ENCODE measurements at places on chromosomes 7 and 10.

- DNase-seq, result no peak
Measured at GRCh38 chr7:107043921-107044346, 571 bp upstream of the PRKAR2B start.

DNA sequence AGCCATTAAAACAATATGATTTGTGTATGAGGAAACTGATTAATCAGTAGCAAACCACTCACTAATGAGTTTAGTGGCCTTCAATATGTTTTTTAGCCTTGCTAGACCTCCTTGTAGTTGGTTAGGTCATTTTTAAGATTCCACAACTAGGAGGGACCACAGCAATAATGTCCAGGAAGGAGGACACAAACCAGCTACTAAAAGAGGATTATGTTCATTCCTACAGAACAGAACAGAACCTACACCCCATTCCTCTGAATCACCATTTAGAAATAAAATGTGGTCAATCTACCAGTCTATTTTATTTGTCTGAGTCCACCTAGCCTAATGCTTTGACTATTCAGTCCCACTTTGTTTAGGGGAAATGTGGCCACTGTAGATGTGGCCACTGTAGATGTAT is 226.3 kb downstream of the GLI3 start:
- peak; percentile 51 for DNase-seq

DNA sequence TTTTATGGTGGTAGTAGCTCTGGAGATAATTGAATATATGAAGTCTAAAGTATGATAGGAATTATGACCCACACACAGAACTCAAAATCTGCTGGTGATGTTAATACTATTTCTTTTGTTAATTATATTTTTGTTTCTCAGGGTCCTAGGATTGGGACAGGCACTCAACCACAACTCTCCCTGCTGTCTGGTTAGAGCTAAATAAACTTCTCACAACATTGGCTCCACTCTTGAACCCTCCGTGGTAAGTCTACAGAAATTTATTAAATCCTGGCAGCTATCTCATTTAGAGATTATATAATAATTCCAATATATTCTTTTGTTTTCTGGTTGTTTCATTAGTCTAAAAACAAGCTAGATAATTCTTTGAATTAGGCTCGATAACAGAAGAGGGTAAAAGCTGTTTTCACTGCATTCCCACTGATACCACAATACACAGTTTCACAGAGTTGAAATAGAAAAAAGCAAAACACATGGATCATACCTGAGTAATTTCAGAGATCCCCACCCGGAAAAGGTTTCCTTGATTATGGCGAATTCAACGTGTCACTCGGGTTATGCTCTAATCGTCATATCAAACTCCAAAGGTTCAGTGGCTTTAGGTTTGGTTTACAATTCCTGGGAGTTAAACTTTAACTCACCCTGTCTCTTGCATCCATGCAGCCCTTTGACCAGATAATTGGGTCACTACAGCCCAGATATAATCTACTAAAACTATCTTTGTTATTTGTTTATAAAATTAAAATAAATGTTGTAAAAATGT is at the start of gene A1CF:
TSS of gene A1CF (minus strand) at position 531 of the 763 bp plus-strand sequence. CDS start 25,687 bp downstream, outside the sequence.
- DNase-seq, result no peak

- DNase-seq, result no peak
Measured at GRCh38 chr7:34357068-34357467, 300.9 kb upstream of the NPSR1 start.

DNA sequence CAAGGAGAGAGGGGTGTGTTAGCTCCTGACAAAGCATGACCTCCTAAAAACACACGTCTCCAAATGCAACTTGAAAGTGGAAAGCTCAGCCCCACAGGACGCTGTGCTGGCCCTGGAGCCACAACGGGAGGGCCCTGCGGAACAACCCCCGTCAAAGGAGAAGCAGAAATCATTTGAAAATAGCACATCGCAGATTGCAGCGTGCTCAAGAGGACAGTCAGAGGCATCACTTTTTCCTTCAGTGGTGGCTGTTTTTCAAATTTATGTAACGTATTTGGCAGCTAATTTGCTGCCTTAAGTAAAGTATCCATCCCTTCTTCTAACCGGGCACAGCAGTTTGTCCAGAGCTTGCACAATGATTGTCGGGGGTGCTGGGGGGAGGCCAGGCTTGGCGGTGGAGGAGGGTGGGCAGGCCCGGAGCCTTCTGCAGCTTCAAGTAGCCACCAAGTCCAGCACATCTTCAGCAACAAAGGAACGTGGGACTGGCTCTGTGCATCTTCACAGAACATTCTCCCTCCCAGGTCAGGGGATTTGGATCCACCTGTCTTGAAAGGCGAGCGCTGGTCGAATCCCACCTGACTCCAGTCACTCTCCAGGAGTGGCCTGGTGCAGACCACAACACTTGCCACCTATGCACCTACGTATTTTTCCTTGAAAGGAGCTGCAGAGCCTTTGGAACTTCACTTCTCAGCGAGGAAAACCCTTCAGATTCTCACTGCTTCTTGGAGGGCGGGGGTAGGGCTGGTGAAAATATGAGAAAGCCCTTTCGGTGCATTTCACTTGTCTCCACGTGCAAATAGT is 346.3 kb downstream of the DNAJB6 start:
- DNase-seq, result no peak

GRCh38 chr7:141072548-141073172 is 1.2 kb upstream of the TMEM178B start:
- DNase-seq, result peak; percentile 75

- peak; percentile 36 for DNase-seq
Measured at GRCh38 chr10:22658745-22659410, 55.5 kb downstream of the PIP4K2A start.

DNA sequence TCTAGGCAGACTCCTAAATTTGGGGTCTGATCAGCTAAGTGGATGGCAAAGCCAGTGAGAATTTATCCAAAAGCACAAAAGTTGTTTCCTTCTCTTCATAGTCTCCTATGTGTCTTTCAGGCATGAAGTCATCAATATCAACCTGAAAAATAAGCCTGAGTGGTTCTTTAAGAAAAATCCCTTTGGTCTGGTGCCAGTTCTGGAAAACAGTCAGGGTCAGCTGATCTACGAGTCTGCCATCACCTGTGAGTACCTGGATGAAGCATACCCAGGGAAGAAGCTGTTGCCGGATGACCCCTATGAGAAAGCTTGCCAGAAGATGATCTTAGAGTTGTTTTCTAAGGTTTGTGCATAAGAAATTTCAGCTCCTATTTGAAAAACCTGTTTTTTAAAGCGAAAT is 4.8 kb downstream of the GSTO1 start:
- DNase-seq, result no peak

GRCh38 chr7:82105463-82105862 is 335.6 kb upstream of the HGF start:
- DNase-seq, result peak; percentile 78

DNA sequence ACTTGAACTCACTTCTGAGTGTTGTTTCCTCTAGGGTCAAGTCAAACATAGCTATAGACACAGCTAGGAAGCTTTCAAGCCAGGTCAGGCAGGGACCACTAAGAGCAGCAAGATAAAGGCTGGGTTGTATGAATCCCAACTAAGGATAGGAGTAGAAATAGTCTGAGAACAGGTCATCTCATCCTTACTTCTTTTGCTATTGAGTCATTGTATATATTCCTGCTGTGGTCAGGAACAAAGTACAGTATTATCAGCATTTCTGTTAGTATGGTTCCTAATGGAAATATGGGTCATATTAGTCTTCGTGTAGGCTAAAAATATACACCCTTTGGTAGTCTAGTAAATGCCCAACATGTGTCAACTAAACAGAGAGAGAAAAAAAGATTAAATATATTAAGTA is 145.3 kb downstream of the BTAF1 start:
- DNase-seq, result peak; percentile 59

GRCh38 chr7:121383235-121383910 is 12.7 kb downstream of the FAM3C start:
- no peak for DNase-seq

GRCh38 chr10:103884681-103885139 is 29.3 kb upstream of the SH3PXD2A start:
- peak; percentile 76 for DNase-seq

GRCh38 chr10:14751014-14751896 is 23.4 kb downstream of the FAM107B start:
- DNase-seq, result no peak

GRCh38 chr7:29350351-29350750 is 155.8 kb downstream of the CHN2 start:
- DNase-seq, result no peak

GRCh38 chr10:86849181-86849894 is 92.9 kb downstream of the BMPR1A start:
- no peak for DNase-seq

GRCh38 chr10:71271662-71272055 is 47.4 kb upstream of the SLC29A3 start:
- DNase-seq, result no peak

DNA sequence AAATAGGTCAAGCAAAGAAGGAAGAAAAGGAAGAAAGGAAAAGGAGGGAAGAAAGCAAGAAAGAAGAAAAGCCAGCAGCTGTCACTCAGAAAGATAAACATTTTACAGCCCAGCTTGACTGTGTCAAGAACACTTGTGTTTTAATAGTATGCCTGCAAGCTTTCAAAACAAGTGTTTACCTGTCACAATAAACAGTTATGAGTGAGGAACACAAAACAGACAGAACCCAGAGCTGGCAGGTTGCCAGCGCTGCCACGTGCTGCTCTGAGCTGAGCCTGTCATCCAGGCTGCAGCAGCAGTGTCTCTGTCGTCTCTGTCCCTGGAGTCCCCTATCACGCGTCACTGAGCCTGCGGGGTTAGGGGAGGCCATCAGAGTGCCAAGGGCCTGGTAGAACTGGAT is 827.6 kb upstream of the AUTS2 start:
- no peak for DNase-seq

GRCh38 chr7:46969303-46970130 is 612.4 kb downstream of the TNS3 start:
- DNase-seq, result peak; percentile 71

DNA sequence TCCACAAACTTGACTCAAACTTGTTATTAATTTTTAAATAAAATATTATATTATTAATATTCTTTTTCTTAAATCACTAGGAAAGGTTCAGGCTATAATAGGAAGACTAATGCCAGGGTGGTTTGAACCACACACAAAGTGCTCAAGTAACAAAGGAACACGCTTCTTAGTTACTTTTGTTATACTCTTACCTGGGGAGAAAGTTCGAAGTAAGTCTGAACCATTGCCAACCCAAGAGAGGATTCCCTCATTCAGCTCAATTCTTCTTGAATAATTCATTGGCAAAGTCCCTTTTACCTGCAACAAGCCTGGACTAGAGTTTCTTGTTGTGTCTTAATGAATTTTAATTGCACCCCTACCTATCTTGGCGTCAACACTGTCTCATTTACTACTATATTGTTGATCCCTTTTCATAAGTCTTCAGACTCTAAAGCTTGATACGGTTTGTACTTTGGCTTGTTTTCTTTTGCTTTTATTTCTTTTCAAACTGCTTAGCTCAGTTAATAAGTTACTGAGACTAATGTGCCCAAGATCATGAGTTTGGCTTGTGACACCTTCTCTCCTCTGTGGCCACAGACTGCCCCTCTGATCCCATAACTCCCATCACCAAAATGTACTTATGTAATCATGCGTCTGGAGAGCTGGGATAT is 10.2 kb upstream of the C10orf67 start:
- no peak for DNase-seq

GRCh38 chr10:76998451-76998850 is 639.2 kb downstream of the KCNMA1 start:
- DNase-seq, result peak; percentile 18

DNA sequence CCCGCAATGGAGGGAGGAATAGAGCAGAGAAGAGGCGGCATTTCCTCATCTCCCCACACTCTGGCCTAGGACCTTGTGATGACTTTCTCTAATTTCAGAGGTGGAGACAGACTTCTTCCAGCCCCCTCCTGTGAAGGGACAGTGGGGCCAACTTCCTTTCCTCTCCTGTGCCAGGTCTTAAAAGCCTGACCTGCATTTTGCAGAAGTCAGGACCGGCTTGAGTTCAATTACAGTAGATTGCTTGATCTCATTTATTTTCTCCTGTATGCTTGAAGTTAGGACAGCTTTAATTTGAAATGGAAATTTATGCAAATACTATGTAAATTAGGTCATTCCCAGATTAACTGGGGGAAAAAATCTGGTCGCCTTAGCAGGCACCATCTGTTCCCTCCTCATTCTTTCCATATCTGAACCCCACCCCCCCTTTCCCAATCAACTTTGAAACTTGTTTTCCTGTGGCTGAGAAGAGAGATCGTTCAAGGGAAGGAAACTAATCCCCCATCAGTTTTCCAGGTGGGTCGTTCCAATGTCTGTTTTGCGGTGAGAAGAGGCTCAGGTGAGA is 57.1 kb downstream of the SYPL1 start:
- no peak for DNase-seq

GRCh38 chr7:114088470-114088940 is 169.7 kb upstream of the PPP1R3A start:
- DNase-seq, result no peak

DNA sequence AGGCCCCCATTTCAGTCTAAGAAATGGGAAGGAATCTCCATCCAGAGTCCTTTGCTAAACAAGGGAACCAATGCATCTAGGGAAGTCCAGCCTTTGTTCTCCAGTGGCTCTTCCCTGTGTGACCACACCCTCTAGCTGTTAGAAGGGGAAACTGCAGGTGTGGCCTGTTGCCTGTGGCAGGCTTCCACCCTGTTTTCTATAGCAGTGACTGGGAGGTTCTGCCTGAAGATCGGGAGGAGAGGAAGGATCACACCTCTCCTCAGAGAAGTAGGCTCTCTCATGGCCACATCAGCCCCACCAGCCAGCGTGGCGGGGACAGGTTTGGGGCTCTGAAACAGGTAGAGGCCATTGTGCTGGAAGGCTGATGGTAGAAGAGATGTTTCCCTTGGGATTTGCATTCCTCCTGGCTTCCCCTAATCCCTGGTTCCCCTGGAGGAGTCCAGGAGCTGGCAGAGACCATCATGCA is 47.7 kb upstream of the TRIM8 start:
- peak; percentile 68 for DNase-seq

GRCh38 chr7:11373546-11374142 is 400.0 kb downstream of the PHF14 start:
- peak; percentile 1 for DNase-seq

DNA sequence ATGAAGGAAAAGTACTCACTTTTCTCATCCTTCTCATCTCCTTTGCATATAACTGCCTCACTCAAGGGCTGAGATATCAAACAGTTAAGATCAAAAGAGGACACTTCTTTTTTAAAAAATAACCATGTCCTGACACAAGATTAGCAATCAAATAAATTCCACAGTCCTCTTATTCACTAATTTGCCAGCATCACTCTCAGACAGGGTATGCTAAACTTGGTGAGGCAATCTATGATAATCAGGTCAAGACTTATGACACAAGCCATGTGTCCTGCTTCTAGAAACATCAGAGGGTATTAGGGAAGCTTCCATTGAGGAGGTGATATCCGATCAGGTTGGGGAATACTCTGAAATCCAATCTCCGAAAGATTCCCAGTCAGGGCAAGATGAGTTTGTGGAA is 10.4 kb downstream of the PANK1 start:
- no peak for DNase-seq

- peak; percentile 43 for DNase-seq
Measured at GRCh38 chr7:604001-604883, 84.6 kb upstream of the PDGFA start.

GRCh38 chr7:84081973-84082522 is 112.5 kb downstream of the SEMA3A start:
- DNase-seq, result no peak

Measured in EH (cell line).